ENCODE measurements at places on chromosomes 7 and 10.

DNA sequence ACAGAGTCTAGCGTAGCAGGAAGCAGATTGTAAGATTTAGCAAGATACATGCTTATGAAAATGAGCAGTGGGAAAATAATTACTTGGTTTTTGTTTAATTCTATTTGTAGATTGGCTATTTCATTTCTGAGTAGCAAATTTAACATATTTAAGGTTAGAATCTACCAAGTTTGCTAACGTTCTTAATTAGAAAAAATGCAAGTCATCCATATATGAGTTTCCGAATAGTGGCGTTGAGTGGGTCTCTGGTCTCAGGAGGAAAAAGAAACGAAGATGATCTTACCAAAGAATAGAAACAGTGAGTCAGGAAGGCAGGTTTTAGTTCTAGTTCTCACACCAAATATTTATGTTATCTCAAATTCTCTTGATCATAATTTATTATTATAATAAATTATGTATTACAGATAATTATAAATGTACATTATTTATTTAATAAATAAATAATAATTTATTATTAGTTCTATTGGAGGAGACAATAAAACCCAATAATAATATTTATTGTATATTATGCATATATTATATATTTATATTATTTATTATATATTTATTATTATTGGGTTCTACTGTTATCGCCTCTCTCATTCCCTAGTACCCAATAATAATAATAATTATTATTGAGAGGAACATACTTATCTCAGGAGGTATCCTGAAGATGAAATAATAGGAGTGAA lies 194.3 kb upstream of the PITRM1 start:
- DNase-seq: no peak
- H3K4me3 ChIP-seq: no peak overlapping the region
- no peak overlapping the region for H3K27ac ChIP-seq
- H3K27me3 ChIP-seq: no peaks in the 10 kb centered on the region
- H3K36me3 ChIP-seq: no peaks in the 10 kb centered on the region

DNA sequence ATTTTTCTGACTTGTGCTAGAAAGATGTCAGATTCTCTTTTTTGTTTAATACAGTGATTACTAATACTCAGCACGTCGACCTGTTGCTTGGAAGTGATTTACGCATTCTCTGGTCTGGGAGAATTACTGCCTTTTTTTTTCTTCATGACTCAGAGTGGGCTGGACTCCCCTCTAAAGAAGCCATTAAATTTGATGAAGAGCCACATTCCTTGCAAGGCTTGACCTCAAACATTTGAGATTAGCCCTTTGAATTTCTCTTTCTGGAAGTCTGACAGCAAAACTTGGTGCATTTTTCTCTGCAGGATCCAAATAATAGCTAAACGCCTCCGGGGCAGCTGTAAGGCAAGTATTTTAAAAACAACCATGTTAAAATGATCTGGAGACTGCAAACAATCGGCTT lies 171.6 kb downstream of the GALNT17 start:
- no peak overlapping the region for H3K4me3 ChIP-seq
- no peak overlapping the region for H3K27ac ChIP-seq
- H3K36me3 ChIP-seq: no peaks in the 10 kb centered on the region
- no peak for DNase-seq
- H3K27me3 ChIP-seq: no peaks in the 10 kb centered on the region

- H3K4me1 ChIP-seq: no peaks in the 10 kb centered on the region
- no peak overlapping the region for H3K27ac ChIP-seq
- no peaks in the 10 kb centered on the region for H3K27me3 ChIP-seq
- H3K36me3 ChIP-seq: no peaks in the 10 kb centered on the region
Measured at GRCh38 chr7:110373416-110373815, 717.5 kb upstream of the LRRN3 start.

DNA sequence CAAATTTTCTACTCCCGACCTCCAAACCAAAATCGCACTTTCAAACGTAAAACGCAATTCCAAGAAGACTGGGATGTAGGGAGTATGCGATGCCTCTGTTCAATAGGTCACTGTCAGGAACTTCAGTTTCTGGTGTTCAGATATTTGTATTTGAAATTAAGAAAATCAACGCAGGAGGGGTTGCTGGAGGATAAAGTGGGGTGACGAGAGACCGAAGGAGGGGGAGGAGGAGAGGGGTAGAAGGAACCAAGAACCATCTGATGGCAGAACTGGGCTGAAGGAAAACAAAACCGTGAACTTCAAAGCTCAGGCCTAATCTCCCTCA lies 293.8 kb upstream of the NFE2L3 start:
- peaks cover 24% of the 10 kb centered on the region for H3K27me3 ChIP-seq
- peaks cover 5% of the 10 kb centered on the region for H3K4me1 ChIP-seq
- DNase-seq: no peak
- no peak overlapping the region for H3K27ac ChIP-seq
- H3K36me3 ChIP-seq: no peaks in the 10 kb centered on the region

- no peak for DNase-seq
- H3K27me3 ChIP-seq: peaks cover 23% of the 10 kb centered on the region
- no peak overlapping the region for H3K4me3 ChIP-seq
- peaks cover 23% of the 10 kb centered on the region for H3K36me3 ChIP-seq
- H3K27ac ChIP-seq: no peak overlapping the region
Measured at GRCh38 chr7:99923200-99923599, 3.9 kb upstream of the TRIM4 start.

GRCh38 chr7:157263156-157263555 lies 73.6 kb upstream of the DNAJB6 start:
- no peak overlapping the region for H3K27ac ChIP-seq
- H3K4me1 ChIP-seq: no peaks in the 10 kb centered on the region
- H3K36me3 ChIP-seq: peaks cover 49% of the 10 kb centered on the region
- no peaks in the 10 kb centered on the region for H3K27me3 ChIP-seq
- no peak overlapping the region for H3K4me3 ChIP-seq
